ENCODE measurements at places on chromosomes 3 and 15.

DNA sequence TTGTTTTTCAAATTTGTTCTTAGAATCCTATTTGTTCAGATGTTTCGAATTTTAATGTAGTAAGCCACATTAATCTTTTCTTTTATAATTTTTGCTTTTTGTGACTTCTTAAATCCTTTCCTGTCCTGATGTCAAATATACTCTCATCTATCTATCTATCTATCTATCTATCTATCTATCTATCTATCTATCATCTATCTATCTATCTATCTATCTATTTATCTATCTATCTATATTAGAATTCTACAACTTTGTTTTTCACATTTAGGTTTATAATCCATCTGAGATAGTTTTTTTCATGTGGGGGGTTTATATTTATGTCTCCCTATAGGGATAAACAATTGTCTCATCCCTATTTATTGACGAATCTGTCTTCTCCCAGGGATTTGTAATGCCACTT is 32.1 kb downstream of the CTXND1 start:
- DNase-seq: no peak

GRCh38 chr3:33007776-33008175 is 56.3 kb downstream of the CCR4 start:
- DNase-seq: no peak

DNA sequence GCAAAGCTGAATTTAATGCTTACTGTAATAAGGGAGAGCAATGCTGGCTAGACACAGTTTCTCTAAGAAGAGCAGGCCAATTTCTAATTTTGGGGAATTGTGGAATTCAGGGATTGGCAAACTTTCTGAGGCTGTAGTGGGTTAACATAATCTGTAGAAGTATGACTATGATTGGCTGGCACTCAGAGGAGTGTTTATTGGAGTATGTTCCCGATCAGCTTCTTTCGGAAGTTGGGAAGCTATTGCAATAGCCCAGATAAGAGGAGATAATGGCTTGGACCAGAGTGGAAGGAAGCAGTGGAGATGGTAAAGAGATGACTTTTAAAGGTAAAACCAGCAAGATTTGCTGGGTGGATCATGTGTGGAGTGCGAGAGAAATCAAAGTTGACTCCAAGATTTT is 19.4 kb downstream of the TMOD3 start:
- DNase-seq: no peak

- DNase-seq: no peak
These were observed 234.7 kb downstream of the CDIN1 start for GRCh38 chr15:36814105-36814504.

GRCh38 chr15:28107111-28107903 is 8.2 kb upstream of the OCA2 start:
- no peak for DNase-seq

DNA sequence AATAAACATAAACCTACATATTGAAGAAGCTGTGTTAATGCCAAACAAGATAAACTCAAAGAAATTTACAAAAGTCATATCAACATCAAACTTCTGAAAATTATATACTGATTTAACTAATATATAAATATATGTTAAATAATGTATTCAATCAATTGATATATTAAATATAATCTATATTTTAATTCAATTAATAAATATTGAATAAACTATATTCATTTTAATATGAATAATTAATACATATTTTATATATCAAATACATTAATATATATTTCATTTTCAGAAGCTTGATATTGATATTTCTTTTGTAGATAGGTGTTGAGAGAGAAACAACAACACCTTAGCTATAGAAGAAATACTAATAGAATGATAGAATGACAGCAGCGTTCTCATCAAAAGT is 768.1 kb downstream of the MECOM start:
- DNase-seq: no peak

DNA sequence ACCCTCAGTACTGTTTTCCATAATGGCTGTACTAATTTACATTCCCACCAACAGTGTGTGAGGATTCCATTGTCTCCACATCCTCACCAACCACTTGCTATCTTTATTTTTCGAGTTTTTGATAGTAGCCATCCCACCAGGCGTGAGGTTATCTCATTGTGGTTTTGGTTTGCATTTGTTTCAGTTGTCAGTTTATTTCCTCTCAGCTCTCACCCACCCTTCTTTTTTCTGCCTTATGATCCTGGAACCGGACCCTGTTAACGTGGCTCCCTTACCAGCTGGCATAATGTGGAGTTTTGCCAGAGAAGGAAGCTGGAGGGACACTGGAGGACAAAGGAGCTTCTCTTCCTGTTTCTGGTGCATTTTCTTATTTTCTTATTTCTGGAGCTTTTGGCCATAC is 25.1 kb upstream of the SH3GL3 start:
- no peak for DNase-seq

DNA sequence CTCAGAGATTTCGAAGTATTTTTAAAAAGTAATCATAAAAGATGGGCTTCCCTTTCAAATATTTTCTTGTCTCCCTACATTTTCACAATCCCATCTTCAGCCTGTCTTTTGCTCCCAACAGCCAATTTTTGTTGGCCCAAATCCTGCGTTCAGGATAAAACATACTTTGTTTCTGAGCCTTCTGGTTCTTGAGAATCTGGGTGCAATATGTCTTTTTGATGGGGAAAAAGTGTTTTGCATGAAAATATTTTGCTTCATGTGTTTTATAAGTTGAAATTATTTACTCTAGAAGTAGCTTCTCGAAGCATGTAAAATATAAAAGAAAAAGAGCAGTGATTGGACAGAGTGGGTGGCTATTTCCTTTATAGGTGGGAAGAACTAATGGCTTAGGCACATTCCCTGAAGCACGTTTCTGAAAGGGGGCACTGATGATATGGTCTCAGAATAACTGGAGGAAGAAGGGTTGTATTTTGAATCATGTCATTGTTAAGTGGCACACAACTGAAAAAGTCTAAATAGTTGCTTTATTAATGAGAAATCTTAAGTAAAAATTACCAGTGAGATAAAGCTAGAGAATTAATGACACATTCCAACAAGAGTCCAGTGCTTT is 3.9 kb downstream of the UNC13C start:
- no peak for DNase-seq

DNA sequence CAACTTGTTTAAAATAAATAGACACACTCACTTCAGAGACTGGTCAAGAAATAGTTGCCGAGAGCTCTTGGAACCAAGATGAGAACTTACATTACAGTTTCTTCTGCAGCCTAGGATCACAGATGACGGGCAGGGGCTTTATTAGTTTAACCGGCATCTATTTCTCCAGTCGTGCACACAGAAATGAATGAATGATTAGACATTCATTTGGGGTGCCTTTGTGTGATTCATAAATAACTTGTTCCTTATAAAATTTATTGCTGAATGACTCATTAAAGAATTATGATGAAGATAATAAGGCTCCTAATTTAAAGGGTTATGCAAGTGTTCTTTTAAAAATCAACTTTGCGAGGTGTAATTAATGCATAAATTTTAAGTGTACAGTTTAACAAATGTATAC is 20.8 kb downstream of the NFKBIZ start:
- no peak for DNase-seq

GRCh38 chr3:180882115-180882514 is 30.4 kb upstream of the FXR1 start:
- no peak for DNase-seq

GRCh38 chr15:75073197-75073596 is 49.8 kb downstream of the PPCDC start:
- no peak for DNase-seq

- DNase-seq: no peak
These were observed 40.9 kb upstream of the RYK start for GRCh38 chr3:134291319-134292254.

GRCh38 chr3:1350885-1351284 is 258.1 kb downstream of the CNTN6 start:
- no peak for DNase-seq

- no peak for DNase-seq
These were observed 39.8 kb downstream of the IDH2 start for GRCh38 chr15:90062462-90062932.

DNA sequence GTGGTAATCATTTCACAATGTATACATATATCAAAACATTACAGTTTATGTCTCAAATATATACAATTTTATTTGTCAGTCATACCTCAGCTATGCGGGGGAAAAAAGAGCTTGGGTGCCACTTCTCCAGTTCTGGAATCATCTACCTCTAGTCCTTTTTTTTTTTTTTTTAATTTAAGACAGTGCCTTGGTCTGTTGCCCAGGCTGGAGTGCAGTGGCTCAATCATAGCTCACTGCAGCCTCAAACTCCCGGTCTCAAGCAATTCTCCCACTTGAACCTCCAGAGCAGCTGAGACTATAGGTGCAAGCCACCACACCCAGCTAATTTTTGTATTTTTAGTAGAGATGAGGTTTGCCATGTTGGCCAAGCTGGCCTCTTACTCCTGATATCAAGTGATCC is 67.4 kb downstream of the TMEM266 start:
- DNase-seq: no peak

DNA sequence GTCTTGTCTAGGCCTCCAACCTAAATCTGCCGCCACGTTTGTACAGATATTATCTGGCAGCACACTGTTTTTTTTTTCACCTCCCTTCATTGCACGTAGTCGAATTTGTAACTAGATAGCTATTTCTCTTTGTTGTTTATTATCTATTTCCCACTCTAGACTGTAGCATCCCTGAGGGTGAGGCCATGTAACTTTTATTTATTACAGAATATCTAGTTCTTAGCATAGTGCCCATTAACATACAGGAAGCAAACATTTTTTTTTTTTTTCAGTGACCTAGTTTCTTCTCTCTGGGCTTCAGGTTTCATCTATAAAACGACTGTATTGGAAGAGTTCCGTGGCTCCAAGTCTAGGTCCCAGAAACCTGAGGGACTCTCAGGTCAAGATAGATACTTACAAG is 354.3 kb downstream of the FGF12 start:
- no peak for DNase-seq

DNA sequence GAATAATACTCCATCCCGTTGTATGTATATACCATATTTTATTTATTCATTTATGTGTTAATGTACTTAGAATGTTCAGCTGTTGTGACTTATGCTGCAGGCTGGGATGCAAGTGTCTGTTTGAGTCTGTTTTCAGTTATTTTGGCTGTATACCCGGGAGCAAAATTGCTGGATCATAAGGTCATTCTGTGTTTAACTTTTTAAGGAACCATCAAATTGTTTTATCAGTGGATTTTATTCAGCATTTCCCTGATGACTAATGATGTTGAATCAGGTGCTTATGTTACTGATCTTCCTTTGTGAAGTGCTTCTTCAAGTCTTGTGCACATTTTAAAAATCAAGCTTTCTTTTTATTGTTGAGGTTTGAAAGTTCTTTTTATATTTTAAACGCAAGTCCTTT is 118.1 kb downstream of the SLC25A26 start:
- no peak for DNase-seq

DNA sequence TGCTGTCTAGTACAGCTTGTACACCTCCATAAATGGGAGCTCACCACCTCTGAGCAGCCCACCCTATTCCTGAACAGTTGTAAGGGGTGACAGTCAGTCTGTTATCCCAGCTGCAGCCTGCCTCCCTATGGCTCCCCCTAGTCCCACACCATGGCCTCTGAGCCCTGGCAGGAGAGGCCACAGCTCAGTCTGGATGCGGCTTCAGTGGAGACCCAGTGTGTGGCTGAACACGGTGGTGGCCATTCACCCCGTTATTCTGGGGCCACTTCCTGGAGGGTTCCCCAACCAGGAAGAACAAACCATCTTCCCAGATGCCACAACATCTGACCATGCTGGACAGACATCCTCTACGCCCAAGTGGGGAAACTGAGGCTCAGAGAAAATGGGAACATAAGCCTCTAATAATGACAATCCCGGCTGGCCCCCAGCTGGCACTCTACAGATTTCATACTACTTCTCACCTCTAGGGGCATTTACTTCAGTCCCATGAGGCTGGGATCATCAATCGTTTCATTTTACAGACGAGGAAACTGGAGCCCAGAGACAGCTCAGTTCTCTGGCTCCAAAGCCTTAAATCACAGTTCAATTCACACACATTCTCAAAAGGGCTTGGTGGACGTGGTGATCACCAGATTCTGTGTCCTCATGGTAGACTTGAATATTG is 9.2 kb upstream of the GRIP2 start:
- DNase-seq: no peak

DNA sequence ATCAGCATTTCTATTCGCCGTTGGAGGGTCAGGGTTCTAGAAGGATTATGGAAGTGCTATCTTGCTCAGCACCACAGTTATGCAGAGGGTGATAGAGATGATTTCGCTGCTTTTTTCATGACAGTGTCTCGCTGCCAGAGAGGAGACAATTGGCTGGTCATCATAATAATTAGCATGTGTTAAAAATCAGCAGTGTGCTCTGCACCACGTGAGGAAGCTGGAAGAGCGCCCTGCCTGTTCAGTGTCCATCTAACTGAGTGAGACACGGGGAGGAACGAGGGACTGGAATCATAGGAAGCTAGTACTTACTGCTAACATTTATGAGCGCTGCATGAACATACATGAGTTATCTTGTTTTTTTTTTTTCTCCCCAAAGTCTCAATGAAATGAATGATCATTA is 116.2 kb upstream of the PLAAT1 start:
- no peak for DNase-seq

- DNase-seq: no peak
These were observed 51.6 kb downstream of the GATM start for GRCh38 chr15:45326741-45327140.

DNA sequence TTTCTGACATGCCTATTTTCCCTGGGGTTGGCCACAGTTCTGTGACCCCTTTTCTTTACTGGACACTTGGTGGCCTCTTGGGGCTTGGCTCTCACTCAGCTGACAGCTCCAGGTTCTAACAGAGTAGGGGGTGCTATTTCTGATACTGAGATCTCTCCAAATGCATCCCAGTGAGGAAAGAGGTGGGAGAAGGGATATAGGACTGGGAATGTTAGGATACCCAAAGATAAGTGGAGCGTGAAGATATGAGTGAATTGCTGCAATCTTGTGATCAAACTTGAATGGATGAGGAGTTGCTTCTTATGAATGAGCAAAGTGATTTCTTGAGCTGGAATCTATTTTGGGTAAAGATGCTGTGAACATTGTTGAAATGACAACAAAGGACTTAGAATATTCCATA is 74.6 kb downstream of the ATP2B2 start:
- DNase-seq: no peak

- peak; percentile 14 for DNase-seq
These were observed 19.8 kb upstream of the NUDT16 start for GRCh38 chr3:131361464-131362421.

- DNase-seq: no peak
These were observed 220.2 kb downstream of the SHQ1 start for GRCh38 chr3:72628065-72628464.
